ENCODE measurements at places on chromosomes 16 and 17.

DNA sequence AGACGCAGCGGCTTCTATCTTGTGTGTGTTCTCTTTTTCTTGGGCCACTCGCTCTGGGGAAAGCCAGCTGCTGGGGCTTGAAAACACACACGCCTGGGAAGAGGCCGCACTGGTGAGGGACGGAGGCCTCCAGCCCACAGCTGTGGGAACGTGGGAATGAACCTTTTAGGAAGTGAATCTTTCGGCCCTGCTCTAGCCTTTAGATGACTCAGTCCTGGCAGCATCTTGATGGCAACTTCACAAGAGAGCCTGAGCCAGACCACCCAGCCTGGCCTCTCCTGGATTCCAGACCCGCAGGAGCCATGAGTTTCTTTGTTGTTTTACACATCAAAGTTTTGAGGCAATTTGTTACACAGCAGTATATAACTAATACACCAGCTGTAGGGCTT, 2.2 kb upstream of the PDPK1 start:
- DNase-seq = no peak

DNA sequence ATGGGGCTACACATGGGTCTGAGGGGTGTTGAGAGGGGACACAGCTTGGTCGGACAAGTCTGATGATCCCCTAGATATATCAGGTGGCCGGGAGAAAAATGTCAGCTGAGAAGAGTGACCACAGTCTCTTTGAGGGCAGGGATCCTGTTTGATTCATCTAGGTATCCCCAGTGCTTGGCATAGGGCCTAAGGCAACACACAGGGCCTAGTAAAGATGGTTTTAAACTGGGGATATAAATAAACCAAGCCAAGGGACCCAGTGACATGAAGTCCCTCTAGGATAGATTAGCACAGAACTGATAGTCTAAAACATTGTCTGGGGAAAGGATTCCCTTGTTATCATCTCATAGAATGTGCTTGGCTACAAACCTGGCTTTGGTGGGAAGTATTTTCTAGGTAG, 1.4 kb downstream of the ERCC4 start:
- DNase-seq = no peak

- DNase-seq = no peak
Observed at GRCh38 chr17:43975898-43976297, 22.2 kb upstream of the PYY start.

GRCh38 chr17:9236286-9237052, 215.2 kb downstream of the NTN1 start:
- no peak for DNase-seq

DNA sequence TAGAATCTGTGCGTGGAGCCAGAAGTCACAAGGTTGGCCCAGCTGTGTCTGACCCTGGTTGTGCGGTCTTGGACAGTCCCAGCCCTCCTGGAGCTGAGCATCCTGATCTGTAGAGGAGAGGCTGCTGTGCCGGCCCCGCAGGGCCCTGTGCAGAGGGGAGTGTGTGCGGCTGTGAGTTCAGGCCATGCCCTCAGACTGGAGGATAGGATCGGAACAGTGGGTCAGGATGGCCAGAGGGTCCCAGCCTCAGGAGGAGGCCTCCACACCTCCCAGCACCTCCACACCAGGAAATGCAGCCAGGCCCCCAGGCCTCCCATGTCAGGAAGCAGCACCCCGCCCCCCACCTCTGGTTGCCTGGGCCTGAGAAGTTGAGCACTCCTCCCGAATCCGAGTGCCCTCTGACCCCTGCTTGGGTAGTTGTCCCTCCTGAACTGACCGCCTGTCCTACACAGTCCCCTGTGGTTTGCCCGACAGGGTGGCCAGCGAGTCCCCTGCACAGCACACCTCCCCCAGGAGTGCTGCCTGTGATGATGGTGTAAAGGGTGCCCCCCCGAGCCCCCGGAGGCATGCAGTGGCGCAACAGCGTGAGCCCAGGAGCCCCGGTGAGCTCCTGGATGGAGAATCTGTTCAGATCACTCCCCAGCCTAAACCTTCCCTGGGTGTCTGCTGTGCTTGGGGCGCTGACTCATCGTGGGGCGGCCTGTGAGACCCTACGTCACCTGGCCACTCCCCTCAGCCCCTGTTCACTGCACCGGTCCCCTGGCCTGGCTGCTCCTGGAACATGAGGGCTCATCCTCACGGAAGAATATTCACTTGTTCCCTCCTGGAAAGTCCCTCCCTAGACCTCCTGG, 285.2 kb downstream of the SEC14L1 start:
- no peak for DNase-seq

GRCh38 chr16:80355335-80355734, 185.5 kb upstream of the DYNLRB2 start:
- DNase-seq = no peak

Data from WTC11 (cell line).